Kidney (tissue), 22 donors: ENCODE measurements at places on chromosomes 4 and X. TPM values are rescaled to one million over a fixed set of nuclear protein-coding genes. Genes with fewer than 3 reads are reported as not detected.

GRCh38 chrX:74187211-74187610 is 116.8 kb upstream of the ZCCHC13 start:
- no peaks in the 10 kb centered on the region for H3K4me1 ChIP-seq
- H3K4me3 ChIP-seq, result no peak overlapping the region
- H3K27me3 ChIP-seq, result no peaks in the 10 kb centered on the region
- no peak overlapping the region for H3K27ac ChIP-seq
- no peaks in the 10 kb centered on the region for H3K36me3 ChIP-seq
- no peak for DNase-seq

DNA sequence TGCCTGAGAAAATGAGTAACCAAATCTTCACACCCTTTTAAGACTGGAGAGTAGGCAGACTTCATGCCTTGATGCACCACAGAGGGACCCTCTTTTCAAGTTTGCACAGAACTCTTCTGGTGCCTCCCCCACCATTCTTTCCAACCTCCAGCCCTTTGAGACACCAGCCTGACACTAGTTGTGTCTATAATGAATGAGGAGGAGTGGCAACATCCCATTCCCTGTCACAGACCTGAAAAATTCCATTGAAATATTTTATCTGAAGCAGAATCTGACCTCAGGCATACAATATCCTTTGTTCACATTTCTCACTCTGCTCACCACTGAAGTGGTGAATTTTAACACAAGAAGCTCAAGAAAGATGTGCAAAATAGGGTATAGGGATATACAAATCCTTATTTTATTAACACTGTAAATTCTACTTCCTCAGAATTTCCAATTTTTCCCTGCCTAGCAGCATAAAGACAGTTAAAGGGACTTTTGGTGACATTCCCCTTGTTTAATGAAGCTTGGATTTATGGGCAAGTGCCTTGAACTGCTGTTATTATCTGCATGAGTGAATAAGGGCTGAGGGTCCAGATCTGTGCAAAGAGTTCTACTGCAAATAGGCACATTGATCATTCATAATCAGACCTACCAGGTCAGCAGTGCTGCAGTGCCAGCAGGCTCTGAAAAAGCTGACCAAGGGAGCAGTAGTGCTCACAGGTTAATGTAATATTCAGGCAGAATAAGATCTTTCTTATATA is 149.9 kb upstream of the PAQR3 start:
- no peaks in the 10 kb centered on the region for H3K36me3 ChIP-seq
- DNase-seq, result peak; percentile 21
- no peak overlapping the region for H3K27ac ChIP-seq
- H3K4me1 ChIP-seq, result no peaks in the 10 kb centered on the region
- H3K4me3 ChIP-seq, result no peak overlapping the region

TMEM255A gene
- 1.2 TPM for total RNA-seq

- H3K36me3 ChIP-seq, result no peaks in the 10 kb centered on the region
- DNase-seq, result no peak
- no peaks in the 10 kb centered on the region for H3K27me3 ChIP-seq
- no peak overlapping the region for H3K4me3 ChIP-seq
These were observed 50.1 kb downstream of the NHS start for GRCh38 chrX:17425136-17425535.
